ENCODE measurements at places on chromosomes 12 and 14. TPM values are rescaled to one million over a fixed set of nuclear protein-coding genes. Genes with fewer than 3 reads are reported as not detected.

TPH2 gene
- polyA plus RNA-seq = not detected

- H3K36me3 ChIP-seq = peaks cover 9% of the 10 kb centered on the region
- DNase-seq = peak; percentile 5
- no peaks in the 10 kb centered on the region for H3K27me3 ChIP-seq
- peaks cover 56% of the 10 kb centered on the region for H3K4me1 ChIP-seq
Observed at GRCh38 chr14:59483363-59483762, 845 bp downstream of the L3HYPDH start.

- peaks cover 77% of the 10 kb centered on the region for H3K27me3 ChIP-seq
- no peak for DNase-seq
- peaks cover 20% of the 10 kb centered on the region for H3K4me1 ChIP-seq
- H3K36me3 ChIP-seq = peaks cover 4% of the 10 kb centered on the region
Observed at GRCh38 chr14:36655571-36655962, 6.1 kb upstream of the PAX9 start.

- no peaks in the 10 kb centered on the region for H3K36me3 ChIP-seq
- no peaks in the 10 kb centered on the region for H3K27me3 ChIP-seq
- no peak overlapping the region for H3K27ac ChIP-seq
Observed at GRCh38 chr12:82529954-82530353, 156.8 kb upstream of the TMTC2 start.

- no peak overlapping the region for H3K27ac ChIP-seq
- no peaks in the 10 kb centered on the region for H3K36me3 ChIP-seq
- DNase-seq = no peak
- H3K27me3 ChIP-seq = no peaks in the 10 kb centered on the region
Observed at GRCh38 chr12:24212496-24212895, 263.0 kb upstream of the SOX5 start.

GDF3 gene
- not detected for polyA plus RNA-seq

DNA sequence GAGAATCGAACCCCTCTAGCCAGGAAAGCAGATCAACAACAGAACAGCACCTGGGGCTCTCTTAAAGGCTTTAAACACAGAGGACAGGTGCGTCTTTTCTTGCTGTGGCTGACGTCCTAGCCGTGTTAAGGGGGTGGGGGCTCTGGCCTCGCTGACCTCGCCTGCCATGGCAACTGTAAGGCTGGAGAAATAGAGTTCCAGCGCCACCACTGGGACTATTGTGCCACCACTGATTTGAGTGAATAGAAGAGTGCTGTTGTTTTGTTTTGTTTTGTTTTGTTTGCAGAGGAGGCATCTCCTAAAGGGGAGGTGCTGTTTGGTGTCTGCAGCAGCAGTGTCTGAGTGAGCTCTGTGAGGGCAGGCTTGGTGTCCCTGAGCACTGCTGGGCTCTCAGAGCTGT, 34.2 kb upstream of the PRMT8 start:
- no peaks in the 10 kb centered on the region for H3K4me1 ChIP-seq
- no peak for DNase-seq
- H3K36me3 ChIP-seq = no peaks in the 10 kb centered on the region
- peaks cover 36% of the 10 kb centered on the region for H3K27me3 ChIP-seq
- H3K27ac ChIP-seq = no peak overlapping the region
- no peak overlapping the region for H3K4me3 ChIP-seq

VWF gene
- not detected for polyA plus RNA-seq

GRCh38 chr12:49236423-49236822, 28.5 kb upstream of the TUBA1C start:
- H3K4me3 ChIP-seq = no peak overlapping the region
- no peak for DNase-seq
- H3K27ac ChIP-seq = no peak overlapping the region
- peaks cover 17% of the 10 kb centered on the region for H3K4me1 ChIP-seq
- H3K27me3 ChIP-seq = peaks cover 4% of the 10 kb centered on the region

DNA sequence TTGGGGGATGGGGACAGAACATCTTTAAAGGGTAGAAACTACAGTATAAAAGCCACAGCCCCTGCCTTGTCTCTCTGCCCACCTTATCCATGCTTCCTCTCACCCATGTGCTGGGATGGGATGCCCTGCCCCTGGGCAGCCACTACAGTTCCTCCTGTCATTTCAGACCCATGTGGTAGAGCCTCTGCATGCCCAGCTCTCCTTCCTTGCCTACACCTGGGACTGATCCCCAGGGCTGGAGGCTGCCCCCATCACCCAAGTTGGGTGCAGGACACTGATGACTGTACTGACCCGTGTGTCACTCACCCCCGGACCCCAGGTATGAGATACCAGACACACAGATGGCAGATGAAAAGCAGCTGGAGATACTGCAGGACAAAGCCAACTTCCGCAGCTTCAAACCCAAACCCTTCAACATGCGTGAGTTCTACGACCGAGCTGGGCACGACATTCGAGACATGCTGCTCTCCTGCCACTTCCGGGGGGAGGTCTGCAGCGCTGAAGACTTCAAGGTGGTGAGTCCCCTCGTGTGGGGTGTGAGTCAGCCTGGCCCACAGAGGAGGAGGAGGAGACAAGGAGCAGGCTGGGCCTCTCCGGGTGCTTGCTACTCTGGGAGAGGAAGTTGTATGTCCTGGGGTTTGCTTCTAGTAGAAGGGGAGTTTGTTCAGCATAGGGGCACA, 2.2 kb downstream of the ASIC1 start:
- peaks cover 20% of the 10 kb centered on the region for H3K4me1 ChIP-seq
- peaks cover 80% of the 10 kb centered on the region for H3K27me3 ChIP-seq
- peak overlapping the region; percentile 15 for H3K4me3 ChIP-seq
- H3K27ac ChIP-seq = no peak overlapping the region

PHETA1 gene
- 5.3 TPM for polyA plus RNA-seq

GRCh38 chr14:70780396-70781075, 28.8 kb downstream of the MAP3K9 start:
- H3K4me1 ChIP-seq = peaks cover 52% of the 10 kb centered on the region
- peak; percentile 77 for DNase-seq
- peaks cover 4% of the 10 kb centered on the region for H3K36me3 ChIP-seq
- H3K27me3 ChIP-seq = no peaks in the 10 kb centered on the region
- H3K4me3 ChIP-seq = peak overlapping the region; percentile 88

DNA sequence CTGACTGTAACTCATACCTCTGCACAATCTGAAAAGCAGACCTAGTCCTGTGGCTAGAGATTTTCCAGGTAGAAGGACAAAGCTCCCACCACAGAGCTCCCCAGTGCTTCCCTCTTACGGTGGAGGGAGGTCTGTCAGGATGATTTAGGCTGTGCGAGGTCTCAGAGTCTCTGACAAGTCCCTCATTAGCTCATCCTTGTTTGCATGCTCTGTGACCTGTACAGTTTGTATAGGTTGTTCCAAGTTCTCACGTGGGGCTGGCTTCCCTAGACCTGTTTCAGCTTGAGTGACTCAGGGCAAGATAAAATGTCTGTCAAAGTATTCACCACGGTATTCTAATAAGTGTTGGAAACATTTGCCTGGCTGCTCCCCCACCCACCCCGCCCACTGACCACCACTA, 34.8 kb downstream of the ASCL1 start:
- H3K4me1 ChIP-seq = no peaks in the 10 kb centered on the region
- no peaks in the 10 kb centered on the region for H3K36me3 ChIP-seq
- H3K27ac ChIP-seq = no peak overlapping the region

DNA sequence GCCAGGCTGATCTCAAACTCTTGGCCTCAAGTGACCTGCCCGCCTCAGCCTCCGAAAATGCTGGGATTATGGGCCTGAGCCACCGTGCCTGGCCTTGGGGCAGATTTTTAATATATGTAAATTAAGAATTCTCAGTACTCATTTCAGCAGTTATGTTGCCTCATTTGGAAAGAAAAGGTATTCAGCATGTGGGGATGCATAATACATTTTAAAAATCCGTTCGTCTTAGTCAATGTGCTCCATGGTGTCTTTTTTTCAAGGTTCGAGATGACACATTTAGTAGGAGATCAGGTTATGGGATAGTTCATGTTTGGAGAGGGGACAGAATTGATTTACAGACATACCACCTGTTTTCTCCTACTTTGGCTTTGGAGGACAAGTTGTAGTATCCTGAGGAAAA, 10.2 kb downstream of the SYNE2 start:
- H3K36me3 ChIP-seq = no peaks in the 10 kb centered on the region
- no peaks in the 10 kb centered on the region for H3K27me3 ChIP-seq
- DNase-seq = no peak
- H3K27ac ChIP-seq = no peak overlapping the region
- H3K4me1 ChIP-seq = peaks cover 21% of the 10 kb centered on the region

TDRD9 gene
- polyA plus RNA-seq = 0.78 TPM

- H3K27me3 ChIP-seq = no peaks in the 10 kb centered on the region
- H3K36me3 ChIP-seq = no peaks in the 10 kb centered on the region
- DNase-seq = no peak
- H3K4me3 ChIP-seq = no peak overlapping the region
Observed at GRCh38 chr14:68573722-68574121, 219.1 kb downstream of the ZFP36L1 start.

All from naive B cell (primary cell).